Transverse colon (tissue), 4 donors: ENCODE measurements at places on chromosomes 7 and 10. TPM values are rescaled to one million over a fixed set of nuclear protein-coding genes. Genes with fewer than 3 reads are reported as not detected.
A peak's percentile ranks its signal among the peaks of the same experiment; 100 is the strongest.

Gene PRPS1L1
- not detected for total RNA-seq

DNA sequence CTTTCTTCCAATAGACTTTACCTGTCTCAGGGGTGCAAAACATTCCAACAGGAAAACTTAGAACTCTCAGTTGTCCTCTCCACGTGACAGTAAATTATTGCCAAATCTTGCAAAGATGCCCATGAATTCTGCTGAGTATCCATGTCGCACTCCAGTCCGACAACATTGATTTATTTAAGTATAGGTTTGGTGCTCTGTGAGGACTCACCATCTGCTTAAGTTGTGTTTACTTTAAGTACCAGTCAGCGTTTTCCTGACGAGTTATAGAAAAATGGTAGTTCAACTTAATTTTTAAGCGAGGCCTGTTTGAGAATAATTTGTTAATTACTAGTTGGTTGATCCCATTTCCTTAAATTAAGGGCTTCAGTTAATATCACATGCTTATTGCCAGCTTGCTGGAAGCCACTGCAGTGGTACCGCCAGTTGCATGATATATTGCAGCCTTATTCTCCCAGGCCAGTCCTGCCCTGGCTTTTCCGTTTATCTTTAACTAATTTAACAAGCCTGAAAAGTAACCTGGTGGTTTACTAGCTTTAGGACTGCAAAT, 27.8 kb downstream of the CREB5 start:
- DNase-seq, result no peak

Gene HECW1
- total RNA-seq, result not detected

DNA sequence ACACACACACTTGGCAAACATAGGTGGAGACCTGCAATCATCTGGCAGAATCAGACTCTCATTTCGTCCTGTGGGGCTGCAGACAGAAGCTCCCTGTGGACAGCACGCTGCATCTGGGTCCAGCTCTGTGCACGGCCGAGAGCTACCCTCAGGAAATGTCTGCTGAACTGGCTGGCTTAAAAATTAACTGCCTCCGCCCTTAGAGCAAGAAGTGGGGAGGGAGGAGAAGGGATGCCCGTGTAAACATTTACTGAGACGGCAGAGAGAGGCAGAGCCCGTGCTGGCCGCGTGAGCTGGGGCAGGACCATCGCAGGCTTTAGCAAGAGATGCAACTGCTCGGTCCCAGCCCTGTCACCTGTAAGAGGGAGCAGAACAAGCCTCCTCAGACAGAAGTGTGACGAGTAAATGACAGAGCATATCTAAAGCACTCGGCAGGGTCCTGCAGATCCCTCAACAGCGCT, 81.8 kb downstream of the TNS3 start:
- DNase-seq, result peak; percentile 64

- no peak for DNase-seq
Measured at GRCh38 chr7:47621979-47622561, 40.2 kb upstream of the TNS3 start.

- no peak for DNase-seq
Measured at GRCh38 chr7:142960955-142961512, 1.1 kb downstream of the KEL start.

- DNase-seq, result no peak
Measured at GRCh38 chr10:7117806-7118674, 292.8 kb downstream of the SFMBT2 start.

- no peak for DNase-seq
Measured at GRCh38 chr7:2190531-2190930, 42.2 kb downstream of the MAD1L1 start.

GRCh38 chr10:105967256-105967655, 1197.2 kb downstream of the SORCS1 start:
- DNase-seq, result no peak

Gene TET1
- 3.3 TPM for total RNA-seq

Gene POU6F2
- total RNA-seq, result not detected
